ENCODE measurements at places on chromosomes 3 and 15.

GRCh38 chr3:3802046-3802445, 2.8 kb downstream of the LRRN1 start:
- DNase-seq, result no peak

DNA sequence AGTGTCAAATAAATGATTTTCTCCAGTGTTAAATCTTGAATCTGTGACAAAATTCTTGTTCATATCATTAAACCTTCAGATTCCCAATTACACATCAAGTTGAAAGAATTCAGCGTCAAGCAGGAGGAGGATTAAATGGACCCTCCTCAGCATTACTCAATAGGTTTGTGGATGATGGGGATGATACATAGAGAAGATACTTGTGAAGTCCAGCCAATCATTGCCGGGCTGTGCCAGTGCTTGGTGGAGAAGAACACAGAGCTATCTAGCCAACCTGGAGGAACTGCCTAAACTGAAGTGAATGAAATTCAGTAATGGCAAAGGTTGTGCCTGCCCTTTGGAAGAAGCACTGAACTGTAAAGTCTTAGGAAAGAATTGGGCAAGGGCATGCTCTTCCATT, 47.0 kb upstream of the PRICKLE2 start:
- no peak for DNase-seq

DNA sequence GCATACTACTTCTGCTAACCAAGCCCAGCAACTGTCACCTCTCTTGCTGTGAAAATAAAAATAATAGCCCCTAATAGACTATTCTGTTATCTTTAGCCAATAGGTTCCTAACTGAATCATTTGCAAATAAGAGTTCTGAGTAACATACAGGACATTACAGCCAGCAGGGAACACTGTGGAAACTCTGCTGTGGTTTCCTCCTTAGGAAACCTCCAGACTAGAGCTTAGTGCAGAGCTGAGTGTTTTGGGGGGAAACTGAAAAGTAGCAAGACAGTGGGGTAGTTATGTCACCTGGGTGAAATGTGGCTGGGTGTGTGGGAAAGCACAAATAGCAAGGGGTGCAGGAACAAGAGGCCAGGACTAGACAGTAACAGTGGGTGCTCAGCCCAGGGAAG, 32.4 kb downstream of the DZIP1L start:
- no peak for DNase-seq

- no peak for DNase-seq
Measured at GRCh38 chr3:8882171-8882593, 81.1 kb downstream of the RAD18 start.

GRCh38 chr3:114685161-114685560, 391.3 kb downstream of the TIGIT start:
- no peak for DNase-seq

DNA sequence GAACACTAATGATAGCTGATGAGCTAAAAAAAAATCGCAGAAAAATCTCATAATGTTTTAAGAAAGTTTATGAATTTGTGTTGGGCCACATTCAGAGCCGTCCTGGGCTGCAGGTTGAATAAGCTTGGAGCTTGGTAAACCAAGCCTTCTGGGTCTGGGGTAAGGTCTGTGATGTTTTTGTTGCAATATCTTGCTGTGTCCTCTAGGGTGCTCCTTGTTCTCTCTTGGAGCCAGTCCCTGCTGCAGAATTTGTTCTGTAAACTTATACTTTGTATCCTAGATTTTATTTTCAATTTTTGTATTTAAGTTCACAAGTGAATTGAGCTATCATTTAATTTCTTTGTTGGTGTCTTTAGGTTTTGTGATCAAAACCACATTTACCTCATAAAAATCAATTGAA, 143.7 kb downstream of the NR1D2 start:
- DNase-seq, result peak; percentile 20

DNA sequence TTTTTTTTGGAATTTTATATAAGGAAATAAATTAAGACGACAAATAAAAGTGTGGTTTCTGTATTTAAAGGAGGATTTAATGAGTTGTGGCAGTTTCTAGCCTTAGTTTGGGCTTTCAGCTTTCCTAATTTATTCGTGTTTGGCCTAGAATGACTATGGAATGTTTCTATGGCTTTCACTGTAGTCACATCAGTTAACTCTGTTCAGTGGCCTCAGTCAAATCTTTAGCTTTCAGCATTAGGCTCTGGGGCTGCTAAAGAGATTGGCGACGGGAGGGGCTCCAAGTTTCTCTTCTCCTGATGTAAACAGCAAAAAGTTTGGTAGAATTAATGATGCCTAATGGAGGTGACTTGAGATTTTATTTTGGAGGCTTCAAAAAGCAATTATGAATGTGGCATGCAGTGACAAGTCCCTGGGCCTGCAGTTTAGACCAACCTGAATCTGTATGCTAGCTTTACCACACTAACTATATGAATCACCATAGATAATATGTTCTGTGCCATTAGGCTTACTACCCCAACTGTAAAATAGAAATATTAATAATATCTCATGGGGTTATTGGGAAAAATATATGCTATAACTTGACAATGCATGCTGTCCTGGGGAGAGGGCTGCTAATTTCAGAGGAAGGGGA, 47.1 kb upstream of the ADGRG7 start:
- no peak for DNase-seq

DNA sequence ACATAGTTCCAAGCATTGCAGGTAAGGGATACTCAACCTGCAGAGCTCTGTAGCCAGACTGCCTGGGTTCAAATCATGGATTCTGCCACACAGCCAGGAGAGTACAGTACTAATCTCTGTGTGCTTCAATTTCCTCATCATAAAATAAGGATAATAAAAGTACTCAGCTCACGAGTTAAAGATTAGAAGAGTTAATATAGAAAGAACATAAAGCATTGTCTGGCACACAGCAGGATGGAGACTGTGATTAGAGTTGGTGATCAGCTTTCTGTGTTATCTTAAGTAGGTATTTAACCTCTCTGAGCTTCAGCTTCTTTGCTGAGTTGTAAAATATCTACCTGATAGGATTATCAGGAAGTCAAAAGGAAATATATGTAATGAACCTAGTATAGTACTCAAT, 2.7 kb downstream of the CEP70 start:
- no peak for DNase-seq

Measured in WERI-Rb-1 (cell line).